ENCODE measurements at places on chromosomes 5 and 9. TPM values are rescaled to one million over a fixed set of nuclear protein-coding genes. Genes with fewer than 3 reads are reported as not detected.

The SFXN1 gene
- total RNA-seq, result 12.5 TPM

DNA sequence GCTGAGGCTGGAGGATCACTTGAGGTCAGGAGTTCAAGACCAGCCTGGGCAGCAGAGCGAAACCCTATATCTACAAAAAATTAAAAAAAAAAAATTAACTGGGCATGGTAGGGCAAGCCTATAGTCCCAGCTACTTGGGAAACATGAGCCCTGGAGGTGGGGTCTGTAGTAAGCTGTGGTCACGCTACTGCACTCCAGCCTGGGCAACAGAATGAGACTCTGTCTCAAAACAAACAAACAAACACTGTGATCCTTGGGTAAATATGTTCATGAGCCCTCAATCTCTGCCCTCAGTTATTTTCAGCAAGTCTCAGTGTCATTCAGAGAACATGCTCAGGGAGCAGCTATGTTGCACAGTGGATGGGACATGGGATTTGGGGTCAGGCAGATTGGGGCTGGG lies 76.2 kb downstream of the PTTG1 start:
- no peak for DNase-seq

The DIPK1B gene
- total RNA-seq, result 24.1 TPM

DNA sequence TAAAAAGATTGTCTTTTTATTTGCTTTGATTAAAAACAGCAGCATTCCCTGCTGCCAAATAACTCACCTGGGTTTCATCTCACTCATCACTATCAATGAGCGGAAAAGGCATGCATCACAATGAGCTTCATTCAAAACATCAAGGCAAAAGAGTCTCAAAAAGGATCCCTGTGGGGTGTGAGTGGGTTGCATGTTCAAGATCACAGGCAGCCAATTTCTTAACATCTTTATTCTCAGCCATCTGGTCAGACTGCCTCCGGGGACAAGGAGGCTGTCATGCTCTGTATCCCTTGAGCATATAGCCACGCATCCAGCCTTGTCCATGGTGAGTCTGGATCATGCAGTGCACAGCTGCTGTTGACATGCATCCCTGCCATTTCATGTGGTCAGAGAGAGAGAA lies 117.1 kb downstream of the ICE1 start:
- no peak for DNase-seq

The LRRC70 gene
- 3.8 TPM for total RNA-seq

GRCh38 chr9:94610181-94610606 lies 16.6 kb upstream of the FBP2 start:
- no peak for DNase-seq

The CCDC192 gene
- total RNA-seq, result not detected

All from upper lobe of left lung (tissue), 6 donors.